ENCODE measurements at places on chromosomes 1 and 21.

- peak; percentile 13 for DNase-seq
Observed at GRCh38 chr1:79497193-79497773, 490.8 kb upstream of the ADGRL4 start.

DNA sequence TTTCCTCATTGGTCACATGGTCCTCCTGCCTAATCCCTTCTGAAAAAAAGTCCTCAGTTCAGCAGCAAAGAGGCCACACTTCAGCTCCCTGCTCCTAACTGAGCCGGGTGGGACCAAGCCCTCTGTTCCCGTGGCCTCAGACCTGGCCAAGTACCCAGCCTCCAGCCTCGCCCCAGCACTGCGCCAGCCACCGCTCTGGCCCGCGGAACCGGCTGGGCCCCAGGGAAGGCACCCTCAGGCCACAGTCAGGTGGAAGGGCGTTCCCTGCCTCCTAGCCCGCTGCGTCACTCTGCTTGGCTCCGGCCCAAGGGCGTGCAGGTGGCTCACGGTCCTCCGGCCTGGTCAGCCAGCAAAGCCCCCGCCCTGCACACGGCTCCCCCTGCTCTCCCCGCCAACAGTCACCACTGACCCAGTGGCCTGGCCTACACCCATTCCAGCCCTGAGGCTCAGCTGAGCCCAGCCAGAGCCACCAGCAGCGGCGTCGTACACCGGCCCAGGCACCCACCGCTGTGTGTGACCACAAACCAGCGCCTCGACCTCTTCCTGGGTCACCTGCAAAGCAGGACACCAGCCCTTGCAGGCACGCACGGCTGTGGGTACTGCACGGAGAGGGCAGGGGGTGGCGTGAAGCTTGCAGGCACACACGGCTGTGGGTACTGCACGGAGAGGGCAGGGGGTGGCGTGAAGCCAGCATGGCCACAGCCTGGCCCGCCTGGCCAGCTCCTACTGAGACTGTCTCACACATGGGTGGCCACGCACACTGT lies 19.4 kb downstream of the NADK start:
- DNase-seq: no peak

DNA sequence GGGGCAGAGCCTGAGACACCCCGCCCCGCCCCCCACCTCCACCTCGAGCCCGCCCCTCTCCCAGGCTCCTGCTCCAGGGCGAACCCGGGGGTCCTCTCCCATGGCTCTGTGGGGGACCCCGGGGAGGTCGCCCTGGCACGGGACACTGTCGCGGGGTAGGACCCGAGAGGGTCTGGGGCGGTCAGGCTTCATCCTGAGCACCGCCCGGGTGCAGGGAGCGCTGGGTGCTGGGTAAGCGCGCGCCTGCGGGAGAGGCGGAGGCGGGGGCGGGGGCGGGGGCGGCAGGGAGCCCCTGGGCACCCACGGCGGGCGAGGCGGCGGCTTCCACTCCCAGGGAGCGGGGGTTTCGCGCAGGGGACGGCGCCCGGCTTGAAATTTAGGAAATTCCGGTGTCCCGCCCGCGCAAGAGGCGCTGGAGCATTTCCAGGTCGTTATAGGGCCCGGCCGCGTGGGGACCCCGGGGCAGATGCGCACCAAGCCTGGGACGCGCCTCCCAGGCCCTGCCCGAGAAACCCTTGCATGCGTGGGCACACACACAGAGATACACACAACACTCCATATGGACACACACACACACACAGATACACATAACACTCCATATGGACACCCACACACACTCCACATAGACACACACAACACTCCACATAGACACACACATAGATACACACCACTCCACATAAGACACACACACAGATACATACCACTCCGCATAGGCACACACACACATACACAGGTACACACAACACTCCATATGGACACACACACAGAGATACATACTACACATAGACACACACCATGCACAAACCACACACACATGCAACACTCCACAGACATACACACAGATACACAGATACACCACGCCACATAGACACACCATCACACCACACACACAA lies 48.7 kb upstream of the SLC19A1 start:
- DNase-seq: no peak

- no peak for DNase-seq
Observed at GRCh38 chr1:105138458-105138893, 1388.8 kb downstream of the AMY1C start.

DNA sequence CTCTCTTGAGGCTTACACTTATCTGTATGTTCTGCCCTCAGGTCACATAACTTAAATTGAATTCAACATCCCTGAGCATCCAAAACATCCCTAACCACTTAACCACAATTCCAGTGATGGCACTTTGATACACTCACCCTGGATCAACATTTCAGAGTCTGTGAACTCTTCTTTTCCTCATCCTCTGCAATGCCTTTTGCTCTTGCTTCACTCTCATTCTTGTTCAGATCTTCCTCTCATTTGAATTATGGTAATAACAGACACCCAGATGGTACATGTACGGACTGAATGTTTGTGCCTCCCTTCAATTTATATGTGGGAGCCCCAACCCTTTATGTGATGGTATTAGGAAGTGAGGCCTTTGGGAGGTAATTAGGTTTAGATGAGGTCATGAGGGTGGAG lies 33.4 kb downstream of the PTGER3 start:
- DNase-seq: peak; percentile 42

DNA sequence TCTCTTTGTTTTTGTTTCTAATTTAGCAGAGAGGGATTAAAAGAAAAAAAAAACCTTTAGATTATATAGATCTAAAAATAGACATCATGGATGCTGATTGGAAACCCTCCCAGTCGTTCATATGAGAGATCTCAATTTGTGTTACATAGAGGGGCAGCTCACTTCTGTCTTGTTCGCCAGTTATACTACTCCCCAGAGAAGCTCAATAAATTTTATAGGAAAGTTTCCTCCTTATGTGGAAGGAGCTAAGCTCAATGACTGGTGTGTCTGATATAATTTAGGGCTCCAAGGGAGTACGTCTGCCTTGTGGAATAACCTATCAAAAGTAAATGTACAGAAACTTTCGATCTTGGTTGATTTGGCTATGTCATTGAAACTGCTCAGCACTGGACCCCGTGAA lies 117.6 kb downstream of the PEX14 start:
- DNase-seq: no peak

- no peak for DNase-seq
Observed at GRCh38 chr1:19407494-19408096, 77.7 kb downstream of the CAPZB start.

DNA sequence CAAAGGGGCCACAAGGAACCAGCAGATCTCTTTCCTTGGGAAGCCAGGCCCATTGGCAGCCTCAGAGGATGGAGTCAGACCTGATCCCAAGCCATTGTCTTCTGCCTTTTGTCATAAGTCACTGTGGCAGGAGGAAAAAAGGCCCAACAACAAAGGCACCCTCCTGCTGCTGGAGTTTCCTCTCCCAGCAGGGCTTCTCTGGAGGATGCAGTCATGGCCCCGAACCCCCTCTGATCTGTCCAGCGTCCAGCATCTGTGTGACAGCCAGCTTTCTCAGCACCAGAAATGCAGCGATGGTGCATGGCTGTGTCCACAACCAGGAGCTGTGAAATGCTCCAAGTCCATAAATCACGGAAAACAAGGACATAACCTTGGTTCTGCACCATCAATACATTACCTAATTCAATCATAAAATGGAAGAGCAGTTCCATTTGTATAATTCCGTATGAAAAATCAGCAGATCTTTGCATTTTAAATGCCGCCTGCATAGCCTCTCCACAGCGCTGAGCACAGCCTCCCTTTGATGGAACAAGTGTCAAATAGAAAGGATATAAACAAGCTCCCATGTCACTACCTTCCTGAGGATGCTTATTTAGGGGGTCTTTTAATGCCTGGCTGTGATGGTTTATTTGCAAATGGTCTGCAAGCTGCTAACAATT lies 30.6 kb downstream of the AJAP1 start:
- DNase-seq: no peak

DNA sequence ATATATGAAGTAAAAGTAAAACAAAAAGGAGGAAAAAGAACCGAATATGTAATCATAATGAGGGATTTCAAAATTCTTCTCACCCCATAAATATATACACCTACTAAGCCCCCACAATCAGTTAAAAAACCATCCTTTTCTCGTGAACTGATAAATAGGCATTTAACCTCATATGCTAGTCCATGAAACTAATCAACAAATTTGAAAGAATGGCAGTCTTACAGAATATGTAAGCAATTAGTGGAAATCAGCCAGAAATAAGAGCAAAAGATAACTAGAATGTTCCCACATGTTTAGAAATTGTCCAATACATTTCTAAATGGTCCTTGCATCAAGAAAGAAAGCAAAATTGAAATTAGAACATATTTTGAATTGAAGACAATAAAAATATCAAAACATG lies 849.4 kb upstream of the CXADR start:
- DNase-seq: no peak

GRCh38 chr21:45857761-45858160 lies 123.8 kb upstream of the COL6A1 start:
- DNase-seq: no peak

GRCh38 chr1:160095382-160096105 lies 2.9 kb downstream of the IGSF8 start:
- DNase-seq: no peak

DNA sequence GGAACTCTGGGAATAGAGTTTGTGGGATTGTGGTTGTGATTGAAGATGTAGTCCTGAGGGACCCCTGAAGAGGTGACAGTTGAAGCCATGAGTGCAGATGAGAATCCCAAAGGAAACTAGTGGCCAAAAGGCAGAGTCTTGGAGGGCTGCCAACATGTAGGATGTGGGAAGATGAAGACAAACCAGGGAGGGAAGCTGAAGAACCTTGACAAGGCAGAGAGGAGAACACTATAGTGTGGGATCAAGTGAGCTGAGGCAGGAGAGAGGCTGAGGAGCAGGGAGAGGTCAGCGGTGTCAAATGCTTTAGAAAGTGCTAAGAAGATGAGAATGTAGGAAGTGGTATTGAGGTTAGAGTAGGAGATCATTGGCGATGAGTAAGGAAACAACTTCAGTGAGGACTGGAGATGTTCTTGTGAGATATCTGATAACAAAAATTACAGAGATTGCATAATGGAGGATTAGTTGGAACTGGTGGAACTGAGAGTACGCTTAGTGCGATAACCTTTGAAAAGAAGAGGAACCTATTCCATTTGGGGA lies 88.5 kb upstream of the VCAM1 start:
- peak; percentile 97 for DNase-seq

DNA sequence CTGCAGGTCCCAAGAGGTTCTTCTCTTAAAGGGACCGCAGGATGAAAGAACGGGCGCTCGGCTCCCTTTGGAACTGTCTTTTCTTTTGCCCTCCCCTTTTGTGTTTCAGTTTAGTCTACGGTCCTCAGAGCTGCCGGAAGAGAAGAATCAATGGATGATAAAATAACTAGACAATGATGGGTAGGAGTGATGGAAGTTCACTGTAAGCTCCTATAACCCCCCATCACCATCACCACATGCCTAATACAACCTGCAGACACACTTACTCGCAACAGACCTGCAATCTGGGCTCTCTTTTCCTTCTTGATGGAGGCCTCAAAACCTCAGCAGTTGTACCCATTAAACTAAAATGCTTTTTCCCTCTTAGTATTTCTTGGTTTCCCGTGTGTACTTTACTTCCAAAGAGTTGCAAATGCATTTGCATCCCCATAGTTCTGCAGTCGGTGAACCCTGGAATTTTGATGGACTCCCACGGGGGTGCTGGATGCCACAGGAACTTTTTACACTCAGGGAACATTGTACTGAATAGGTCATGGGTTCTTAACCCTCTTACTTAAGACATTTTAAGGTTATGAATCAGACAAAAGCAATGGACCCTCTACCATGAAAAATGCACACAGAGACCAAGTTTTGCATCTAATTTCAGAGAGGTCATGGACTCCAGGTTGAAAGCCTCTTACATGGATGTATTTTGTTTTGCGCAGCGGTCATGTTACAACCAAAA lies 633 bp upstream of the RFX5 start:
- DNase-seq: peak; percentile 14

DNA sequence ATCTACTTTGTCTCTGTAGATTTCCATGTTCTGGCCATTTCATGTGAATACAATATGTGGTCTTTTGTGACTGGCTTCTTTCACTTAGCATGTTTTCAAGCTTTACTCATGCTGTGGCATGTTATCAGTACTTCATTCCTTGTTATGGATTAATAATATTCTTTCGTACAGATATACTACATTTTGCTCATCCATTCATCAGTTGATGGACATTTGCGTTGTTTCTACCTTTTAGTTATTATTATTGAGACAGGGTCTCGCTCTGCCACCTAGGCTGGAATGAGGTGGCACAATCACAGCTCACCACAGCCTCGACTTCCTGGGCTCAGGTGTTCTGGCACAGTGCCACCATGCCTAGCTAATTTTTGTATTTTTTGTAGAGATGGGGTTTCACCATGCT lies 21.4 kb downstream of the SFPQ start:
- DNase-seq: no peak

GRCh38 chr1:210321552-210321951 lies 7.2 kb upstream of the HHAT start:
- no peak for DNase-seq

DNA sequence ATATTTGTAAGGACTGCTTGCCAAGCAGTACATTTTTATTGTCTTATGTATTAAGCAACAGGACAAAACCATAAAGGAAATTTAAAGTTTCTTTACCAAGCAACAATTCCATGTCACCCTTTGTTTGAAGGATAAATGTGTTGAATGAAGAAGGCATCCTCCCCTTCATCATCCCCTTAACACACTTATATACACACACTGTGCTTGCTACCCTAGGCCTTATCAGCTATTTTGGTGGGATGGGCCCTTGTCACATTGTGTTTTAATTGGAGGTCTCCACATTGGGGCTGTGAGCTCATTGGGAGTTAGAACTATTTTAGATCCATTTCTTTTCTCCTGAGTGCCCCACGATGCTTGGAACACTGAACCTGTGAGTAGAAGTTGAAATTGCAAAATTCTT lies 1.9 kb downstream of the VANGL1 start:
- no peak for DNase-seq

- DNase-seq: peak; percentile 74
Observed at GRCh38 chr21:34881421-34881820, 167.7 kb downstream of the RUNX1 start.

- no peak for DNase-seq
Observed at GRCh38 chr1:32365445-32365844, 3.1 kb downstream of the TSSK3 start.

- no peak for DNase-seq
Observed at GRCh38 chr1:234780112-234780511, 170.1 kb upstream of the IRF2BP2 start.

DNA sequence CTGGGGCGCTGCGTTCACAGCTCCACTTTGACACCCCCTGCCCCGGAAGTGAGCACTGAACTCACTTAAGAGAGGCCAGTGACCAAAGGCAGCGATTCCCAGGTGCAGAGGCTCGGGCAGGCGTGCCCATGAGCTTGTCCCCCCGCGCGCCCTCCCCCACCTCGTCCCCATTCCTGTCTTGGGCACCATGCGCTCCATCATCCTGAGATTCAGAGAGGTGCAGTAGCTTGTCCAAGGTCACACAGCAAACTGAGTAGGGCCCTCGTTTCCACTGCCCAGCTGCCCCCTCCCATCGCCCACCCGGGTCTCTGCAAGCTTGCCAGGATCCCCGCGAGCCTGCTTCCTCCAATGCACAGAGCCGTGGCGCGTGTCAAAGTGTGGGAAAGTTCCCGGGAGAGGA lies 68.0 kb downstream of the SYT2 start:
- DNase-seq: no peak

- no peak for DNase-seq
Observed at GRCh38 chr1:76443217-76443616, 368.7 kb downstream of the ST6GALNAC3 start.

Measured in fibroblast of villous mesenchyme (primary cell).